Suppressor macrophage treated with lipopolysaccharide for 4 hours (primary cell): ENCODE measurements at places on chromosomes 4 and X.

GRCh38 chr4:42478509-42478908 lies 81.2 kb downstream of the SHISA3 start:
- DNase-seq, result no peak

GRCh38 chr4:55030589-55030988 lies 94.8 kb downstream of the KDR start:
- no peak for DNase-seq

DNA sequence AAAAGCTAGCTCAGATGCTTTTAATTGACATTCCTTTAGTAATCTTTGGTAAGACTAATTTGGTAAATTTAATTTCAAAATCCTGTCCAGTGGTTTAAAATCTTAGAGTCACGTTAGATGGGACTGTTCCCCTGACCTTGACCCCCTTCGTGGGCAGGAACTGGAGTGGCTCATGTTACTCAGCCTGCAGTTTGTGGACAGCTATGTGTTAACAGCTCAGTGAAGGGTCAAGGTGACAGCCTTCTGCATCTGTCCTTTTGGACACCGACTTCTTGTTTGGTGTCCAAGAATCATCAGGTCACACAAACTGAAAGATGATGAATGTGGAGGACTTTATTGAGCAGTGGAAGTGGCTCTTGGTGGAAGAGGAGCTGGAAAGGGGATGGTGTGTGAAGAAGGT lies 2.9 kb downstream of the ARSF start:
- no peak for DNase-seq

- no peak for DNase-seq
Observed at GRCh38 chrX:51975360-51975759, 81.9 kb downstream of the MAGED1 start.

DNA sequence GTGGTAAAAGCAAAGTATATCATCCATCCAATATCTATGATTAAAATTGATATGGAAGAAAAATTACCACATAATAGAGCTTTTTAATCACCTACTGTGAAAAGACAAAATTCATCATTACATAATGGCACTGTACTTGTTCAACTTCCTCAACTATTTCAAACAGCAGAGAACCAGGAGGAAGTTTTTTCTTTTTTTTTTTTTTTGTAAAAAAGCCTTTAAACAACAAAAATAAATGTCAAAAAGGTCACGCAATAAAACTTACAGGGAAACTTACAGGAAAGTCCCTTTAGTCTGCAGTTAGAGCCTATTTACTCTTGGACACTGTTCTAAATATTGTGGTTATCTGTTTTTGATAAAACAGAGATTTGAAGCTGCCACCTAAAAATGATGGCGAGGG lies 4.8 kb downstream of the PDGFC start:
- peak; percentile 41 for DNase-seq

DNA sequence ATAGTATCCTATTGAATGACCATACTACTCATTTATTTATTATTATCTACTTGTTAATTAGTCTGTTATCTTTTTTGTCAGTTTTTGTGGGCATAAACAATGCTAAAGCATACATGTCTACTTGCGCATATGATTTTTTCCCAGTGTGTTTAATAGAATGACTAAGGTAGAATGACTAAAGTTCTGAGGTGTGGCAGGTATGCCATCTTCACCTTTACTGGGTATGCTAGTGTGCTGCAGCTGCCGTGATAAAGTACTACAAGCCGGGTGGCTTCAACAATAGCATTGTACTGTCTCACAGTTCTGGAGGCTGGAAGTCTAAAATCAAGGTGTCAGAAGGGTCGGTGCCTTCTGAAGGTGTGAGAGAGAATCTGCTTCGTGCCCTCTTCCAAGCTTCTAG lies 19.2 kb downstream of the CD38 start:
- DNase-seq, result no peak

DNA sequence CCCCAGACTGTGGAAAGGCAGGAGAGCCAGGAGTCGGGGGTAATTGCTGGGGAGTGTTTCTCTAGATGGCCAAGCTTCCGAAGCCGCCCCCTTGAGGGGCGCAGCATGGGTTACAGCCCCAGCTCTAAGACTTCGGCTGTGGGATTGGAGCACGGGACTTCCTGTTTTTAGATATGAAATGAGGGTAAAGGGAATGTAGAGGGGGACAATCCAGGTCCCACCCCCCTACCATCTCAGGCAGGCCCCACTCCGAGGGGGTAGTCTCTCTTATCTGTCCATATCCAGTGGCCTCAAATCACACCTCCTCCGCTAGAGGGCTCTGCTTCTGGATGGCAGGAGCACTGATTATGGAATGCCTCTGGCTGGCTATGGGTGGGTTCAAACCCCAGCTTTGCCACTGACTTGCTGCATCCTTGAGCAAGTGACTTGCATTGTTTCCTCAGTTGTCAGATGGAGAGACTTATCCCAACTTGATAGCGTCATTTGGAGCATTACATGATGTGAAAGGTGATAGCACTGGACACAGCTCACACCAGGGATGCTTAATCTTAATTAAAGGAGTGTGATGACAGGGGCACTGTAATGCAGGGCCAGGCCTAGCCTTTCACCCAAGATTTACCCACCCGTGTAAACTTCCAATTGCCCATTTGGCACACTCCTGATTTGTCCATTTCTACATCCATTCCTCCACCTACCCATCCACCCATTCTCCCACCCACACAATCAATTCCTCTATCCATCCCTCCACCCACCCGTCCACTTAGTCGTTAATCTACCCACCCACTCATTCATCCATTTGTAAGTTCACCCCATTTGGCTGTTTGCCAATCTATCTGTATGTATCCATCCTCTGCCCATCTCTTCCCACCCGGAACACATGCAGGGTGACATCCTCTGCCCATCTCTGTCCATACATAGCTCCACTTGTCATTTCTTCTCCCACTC lies 848 bp upstream of the KCND1 start:
- DNase-seq, result peak; percentile 42

- no peak for DNase-seq
Observed at GRCh38 chr4:168453146-168453545, 27.1 kb downstream of the DDX60L start.

- DNase-seq, result peak; percentile 13
Observed at GRCh38 chr4:68346461-68346860, 3.4 kb downstream of the YTHDC1 start.

DNA sequence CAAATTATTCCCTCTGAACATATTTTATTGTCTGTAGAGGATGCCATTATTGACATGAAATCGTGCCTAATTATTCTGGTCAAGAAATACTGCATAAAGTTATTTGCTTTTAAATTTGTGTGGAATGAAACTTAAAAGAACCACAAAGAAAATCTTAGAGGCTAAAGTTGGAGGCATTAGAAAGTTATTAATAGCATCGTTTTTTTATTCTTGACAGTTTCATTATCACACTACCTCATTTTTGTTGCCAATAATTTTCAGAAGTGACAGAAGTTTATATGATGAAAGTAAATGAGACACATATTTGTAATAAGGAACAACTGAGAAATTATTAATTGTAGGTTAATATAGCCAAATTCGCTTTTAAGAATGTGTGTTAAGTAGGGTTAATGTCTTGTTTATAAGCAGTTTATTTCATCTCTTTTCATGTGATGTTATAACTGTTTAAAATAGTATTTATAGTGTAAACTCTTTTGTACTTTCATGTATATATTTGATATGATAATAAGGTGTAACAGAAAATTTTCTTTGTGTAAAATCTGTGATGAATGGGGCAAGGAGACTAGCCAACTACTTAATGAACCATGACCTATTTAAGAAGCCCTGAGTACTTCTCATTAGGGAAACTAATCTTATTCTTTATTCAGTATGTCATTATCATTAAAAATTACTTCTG lies 54.5 kb upstream of the GRIA2 start:
- DNase-seq, result no peak

DNA sequence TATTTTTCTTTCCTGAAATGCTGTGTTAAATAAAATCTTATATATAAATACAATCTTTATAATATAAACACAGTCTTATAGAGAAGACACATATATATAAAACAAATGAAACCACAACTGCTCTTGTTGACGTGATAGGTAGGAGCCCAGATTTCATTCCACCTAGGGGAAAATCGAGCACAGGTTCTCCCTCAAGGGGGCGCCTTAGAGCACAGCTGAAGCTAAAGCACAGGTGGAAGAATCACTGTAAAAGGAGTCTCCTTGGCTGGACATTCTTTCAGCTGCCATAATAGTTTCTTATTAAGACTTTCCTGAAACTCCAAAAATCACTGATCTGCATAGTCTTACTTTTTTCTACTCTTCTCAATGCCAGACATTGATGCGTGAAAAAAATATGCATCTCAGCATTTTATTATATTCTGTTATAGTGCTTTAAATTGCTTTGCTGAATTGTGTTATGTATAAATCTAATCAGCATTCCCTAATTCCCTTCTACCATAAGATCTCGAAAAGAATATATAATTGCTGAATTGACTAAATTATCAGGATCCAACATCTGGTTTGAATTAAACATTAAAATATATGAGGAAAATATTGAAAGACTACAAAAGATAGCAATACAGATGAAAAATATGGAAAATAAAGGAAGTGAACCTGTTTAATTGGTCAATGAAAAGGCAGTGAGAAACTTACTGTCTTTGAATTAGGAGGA lies 25.5 kb upstream of the RXFP1 start:
- peak; percentile 70 for DNase-seq

- DNase-seq, result no peak
Observed at GRCh38 chrX:131944936-131945902, 77.9 kb upstream of the STK26 start.

DNA sequence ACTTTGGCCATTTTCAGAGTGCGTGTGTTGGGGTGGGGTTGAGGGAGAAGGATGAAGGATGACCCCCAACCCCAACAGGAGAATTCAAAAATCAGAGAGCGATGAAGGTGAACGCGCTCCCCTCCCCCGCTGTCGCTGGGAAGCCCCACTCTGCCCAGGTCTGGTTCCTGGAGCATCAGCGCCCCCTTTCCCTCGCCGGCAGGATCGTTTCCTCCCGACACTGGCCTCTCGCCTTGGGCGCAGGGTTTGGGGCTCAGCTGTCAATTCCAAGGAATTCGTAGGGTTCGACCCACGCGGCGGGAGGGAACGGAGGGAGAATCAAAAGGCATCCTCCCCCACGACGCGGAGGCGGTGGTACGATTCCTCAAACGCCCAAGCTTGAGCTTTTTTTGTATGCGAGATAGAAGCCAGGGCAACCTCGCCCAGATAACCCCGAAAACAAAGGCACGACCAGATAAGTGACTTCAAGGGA lies 1.0 kb upstream of the PDGFRA start:
- peak; percentile 58 for DNase-seq

GRCh38 chr4:10345381-10345784 lies 111.8 kb downstream of the ZNF518B start:
- DNase-seq, result no peak

DNA sequence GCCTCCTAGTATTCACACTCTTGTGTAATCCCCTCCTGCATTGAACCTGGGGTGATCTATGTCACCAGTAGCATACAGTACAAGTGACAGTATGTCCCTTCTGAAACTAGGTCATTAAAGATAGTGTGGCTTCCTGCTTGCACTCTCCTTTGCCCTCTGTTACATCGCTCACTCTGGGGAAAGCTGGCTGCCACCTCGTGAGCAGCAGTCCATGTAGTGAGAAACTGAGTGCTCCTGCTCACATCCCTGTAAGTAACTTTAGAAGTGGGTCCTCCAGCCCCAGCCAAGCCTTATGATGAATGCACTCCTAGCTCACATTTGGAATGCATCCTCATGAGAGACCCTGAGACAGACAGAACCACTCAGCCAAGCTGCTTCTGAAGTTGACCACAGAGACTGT lies 89.8 kb upstream of the TNIP3 start:
- no peak for DNase-seq

GRCh38 chrX:50594788-50595187 lies 124.2 kb upstream of the DGKK start:
- DNase-seq, result no peak

DNA sequence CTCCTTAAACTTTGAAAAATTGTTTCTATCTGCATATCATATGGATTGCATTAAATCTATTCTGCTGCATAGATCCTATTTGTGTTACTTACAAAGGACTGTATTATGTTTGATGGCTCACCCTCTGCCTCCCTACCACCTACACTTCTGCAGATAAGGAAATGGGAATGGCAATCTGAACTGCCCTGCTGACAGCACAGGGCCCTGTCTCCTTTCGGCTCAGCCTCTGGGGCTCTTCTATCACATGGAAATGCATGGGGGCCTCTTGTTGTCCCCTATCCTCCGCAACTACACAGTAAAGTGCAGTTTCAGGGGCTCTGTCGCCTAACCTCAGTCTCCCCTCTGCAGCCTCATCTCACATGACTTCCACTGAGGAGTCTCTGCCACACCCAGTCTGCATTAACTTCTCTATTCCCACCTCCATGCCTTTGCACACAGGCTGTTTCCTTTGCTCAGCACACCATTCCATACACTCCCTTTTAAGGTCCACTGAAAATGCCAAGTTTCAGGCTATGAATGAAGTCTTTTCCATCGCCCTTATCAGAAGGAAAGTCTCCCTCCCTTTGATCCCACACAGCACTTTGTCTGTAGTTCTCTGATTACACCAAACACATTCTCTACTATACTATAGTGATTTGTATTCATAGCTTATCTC lies 12.5 kb downstream of the RELL1 start:
- DNase-seq, result no peak

GRCh38 chr4:154277172-154277571 lies 214.4 kb downstream of the DCHS2 start:
- no peak for DNase-seq

DNA sequence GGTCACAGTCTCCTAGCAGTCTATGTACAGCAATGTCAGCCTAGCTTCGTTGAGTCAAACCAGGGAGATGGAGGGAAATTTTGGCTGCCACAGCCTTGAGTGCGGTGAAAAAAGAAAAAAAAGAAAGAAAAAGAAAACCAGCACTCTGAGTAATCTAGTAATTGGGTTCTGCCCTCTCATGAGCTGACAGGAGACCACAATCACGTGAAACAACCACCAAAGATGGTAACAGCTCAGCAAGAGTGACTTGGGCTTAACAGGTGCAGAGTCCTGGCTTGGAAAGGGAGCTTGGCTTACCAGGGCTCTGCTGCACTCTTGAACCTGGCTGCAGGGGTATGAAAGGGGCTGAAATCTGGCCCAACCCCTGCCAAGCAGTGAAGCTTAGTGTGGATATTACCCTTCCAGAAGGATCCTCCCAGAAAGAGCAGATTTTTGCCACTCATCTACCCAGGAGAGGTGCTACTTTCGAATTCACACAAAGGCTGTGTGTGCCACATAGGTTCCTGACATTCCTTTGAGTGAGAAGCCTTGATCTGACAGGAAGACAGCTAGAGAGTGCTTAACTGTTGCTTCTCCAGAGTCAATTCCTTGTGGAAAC lies 350.3 kb downstream of the PTTG2 start:
- DNase-seq, result no peak

- no peak for DNase-seq
Observed at GRCh38 chr4:116982656-116983055, 102.7 kb downstream of the TRAM1L1 start.

DNA sequence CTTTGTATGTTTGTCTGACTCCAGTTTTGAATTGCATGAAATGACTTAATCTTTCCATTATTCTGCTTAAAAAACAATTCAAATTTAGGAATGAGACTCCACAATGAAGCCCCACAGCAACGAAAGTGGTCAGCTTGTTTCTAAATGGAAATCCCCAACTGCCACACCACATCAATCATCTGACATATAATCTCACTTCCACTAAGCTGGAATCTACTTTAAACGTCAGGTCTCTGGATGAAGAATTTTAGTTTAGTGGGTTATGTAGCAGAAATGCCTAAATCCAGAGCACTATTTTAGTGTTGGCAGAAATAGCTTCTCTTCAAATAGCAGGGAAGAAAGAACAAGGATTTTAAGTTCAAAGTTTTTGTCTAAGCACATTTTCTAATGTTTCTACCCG lies 1.7 kb upstream of the BMP2K start:
- DNase-seq, result peak; percentile 73
